ENCODE measurements at places on chromosomes 5 and 9. TPM values are rescaled to one million over a fixed set of nuclear protein-coding genes. Genes with fewer than 3 reads are reported as not detected.

The TAF9 gene
- 31.2 TPM for total RNA-seq

GRCh38 chr5:111572561-111572960, 60.2 kb upstream of the STARD4 start:
- no peak for DNase-seq

The HAVCR2 gene
- 5.7 TPM for total RNA-seq

DNA sequence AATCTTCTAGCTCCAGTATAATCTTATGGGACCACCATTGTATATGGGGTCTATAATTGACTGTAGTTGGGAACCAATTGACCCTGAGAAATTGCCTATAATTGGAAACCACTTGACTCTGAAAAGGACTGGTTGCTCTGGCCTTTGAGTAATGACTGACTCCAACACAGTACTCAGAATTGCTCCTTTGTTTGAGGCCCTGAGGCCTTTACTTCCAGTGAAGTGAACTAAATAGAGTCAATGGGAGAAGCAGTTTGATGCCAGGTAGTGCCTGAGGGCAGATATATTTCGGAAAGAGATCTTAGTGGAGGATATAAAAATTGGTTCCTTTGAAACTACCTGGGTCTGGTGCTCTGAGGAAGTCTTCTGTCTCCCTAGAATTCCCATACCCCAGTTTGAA, 16.0 kb upstream of the TMEM171 start:
- DNase-seq = no peak

The MAML1 gene
- 15.3 TPM for total RNA-seq

The ARID3C gene
- total RNA-seq = not detected

- peak; percentile 84 for DNase-seq
Observed at GRCh38 chr9:137114613-137115393, at the start of gene DPP7. Gene DPP7, minus strand, starts transcription at chr9:137114733. Its CDS starts 20 bp downstream, at chr9:137114713.

DNA sequence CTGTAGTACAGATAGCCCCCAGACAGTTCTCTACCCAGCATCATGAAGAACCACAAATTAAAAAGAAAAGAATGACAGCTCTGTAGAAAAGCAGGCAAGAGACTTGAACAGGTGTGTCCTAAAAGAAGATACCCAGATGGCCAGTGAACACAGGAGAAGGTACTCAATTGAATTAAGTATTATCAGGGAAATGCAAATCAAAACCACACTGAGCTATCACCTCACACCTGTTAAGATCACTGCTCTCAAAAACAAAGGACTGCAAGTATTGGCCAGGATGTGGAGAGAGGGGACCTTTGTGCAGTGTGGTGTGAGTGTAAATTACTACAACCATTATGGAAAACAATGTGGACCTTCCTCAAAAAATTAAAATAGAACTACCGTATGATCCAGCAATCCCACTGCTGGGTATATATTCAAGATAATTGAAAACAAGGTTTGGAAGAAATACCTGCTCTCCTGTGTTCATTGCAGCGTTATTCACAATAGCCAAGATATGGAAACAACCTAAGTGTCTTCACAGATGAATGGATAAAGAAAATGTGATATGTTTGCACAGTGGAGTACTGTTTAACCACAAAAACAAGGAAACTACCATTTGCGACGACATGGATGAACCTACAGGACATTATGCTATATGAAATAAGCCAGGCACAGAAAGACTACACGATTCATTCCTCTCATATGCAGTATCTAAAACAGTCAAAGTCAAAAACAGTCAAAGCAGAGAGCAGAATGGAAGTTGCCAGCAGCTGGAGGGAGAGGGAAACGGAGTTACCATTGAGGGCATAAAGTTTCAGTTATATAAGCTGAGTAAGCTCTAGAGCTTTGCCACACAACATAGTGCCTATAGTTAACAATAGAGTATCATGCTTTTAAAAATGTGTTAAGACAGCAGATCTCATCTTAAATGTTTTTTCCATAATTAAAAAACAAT, 102.6 kb downstream of the WNK2 start:
- DNase-seq = no peak

DNA sequence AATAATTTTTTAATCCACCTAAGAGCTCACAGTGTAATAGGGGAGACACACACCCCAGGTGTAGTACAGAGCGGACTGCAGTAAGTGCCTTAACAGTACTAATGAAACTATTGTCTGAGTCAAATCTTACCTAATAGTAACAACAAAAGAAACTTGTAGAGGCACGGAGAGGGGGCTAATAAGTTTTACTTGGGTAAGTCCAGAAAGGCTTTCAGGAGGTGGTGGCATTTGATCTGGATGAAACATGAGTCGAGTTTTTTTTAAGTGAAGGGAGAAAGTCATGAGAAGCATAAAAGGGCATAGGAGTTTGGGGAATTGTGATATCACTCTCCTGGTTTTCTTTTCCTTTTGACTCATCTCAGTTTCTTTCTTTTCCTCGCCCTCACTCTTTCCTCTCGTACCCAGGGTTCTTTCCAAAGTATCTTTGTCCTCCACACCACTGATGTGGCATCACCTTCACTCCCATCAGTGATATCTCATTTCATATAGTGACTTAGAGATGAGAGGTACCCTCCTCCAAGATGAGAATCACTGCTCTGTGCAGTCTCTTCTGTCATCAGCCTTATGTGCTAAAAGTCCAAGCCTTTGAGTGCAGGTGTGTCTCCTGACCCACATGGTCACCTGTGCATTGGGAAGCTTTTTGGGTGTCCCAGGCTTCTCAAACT, 2.0 kb downstream of the CTNNA1 start:
- no peak for DNase-seq

DNA sequence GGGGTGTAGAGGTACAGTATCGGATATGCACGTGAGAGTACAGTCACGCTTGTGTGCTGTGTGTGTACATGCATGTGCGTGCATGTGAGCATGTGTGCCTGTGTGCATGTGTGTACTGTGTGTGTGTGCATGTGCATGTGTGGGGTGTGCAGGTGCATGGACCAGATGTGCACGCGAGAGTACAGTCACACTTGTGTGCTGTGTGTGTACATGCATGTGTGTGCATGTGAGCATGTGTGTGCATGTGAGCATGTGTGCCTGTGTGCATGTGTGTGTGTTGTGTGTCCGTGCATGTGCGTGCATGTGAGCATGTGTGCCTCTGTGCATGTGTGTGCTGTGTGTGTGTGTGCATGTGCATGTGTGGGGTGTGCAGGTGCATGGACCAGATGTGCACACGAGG, 10.3 kb downstream of the SLC6A19 start:
- DNase-seq = no peak

The ADAM19 gene
- 19.0 TPM for total RNA-seq

The DMRTA1 gene
- 0.26 TPM for total RNA-seq

DNA sequence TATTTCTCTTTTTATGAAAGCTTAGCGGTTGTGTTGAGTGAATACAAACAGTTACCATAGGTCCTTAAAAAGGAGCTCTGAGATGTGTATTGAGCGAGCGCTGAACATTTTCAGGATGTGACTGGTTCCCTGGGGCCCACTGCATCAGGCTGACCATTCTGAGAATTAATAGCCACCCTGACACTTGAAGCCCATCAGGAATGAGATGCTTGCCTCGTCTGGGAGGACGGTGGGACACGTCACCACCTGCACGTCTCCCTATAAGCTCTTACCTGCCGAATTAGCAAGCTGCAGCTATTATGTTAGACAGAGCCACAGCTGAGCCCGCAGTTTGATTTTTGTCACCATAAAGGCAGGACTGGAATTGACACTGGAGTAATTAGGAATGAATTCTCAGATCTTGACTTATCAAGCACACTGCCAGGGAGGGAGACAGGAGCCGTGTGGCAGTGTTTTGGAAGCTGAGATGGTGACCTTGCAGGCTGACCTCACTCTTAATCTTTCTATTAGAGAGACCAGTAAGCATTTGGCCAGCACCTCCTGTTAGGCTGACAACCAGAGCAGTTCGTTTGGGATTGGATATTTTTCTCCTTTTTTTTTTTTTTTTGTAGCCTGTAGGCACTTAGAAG, 373.1 kb upstream of the WWC1 start:
- DNase-seq = no peak

The FOXD4L6 gene
- not detected for total RNA-seq

The ZNF879 gene
- 4.8 TPM for total RNA-seq

DNA sequence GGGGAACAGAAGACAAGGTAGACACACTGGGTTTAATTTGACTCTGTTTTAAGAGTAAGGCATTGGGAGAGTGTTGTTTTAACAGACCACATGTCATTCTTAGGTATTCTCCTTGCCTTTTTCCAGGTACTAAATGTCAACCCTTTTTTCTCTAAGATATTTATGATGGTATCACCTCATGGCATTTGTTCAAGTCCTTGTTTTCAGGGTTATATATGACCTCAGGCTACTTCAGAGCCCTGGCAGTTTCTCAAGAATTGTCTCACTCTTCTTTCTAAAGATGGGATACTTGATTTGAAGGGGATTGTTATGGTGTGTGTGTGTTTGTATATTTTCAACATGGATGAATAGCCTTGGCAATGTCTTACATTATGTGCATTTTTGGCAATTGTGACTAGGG, 131.1 kb upstream of the ACTBL2 start:
- no peak for DNase-seq

The SPAG8 gene
- total RNA-seq = 1.9 TPM

The DTWD2 gene
- 8.4 TPM for total RNA-seq

The GDF9 gene
- not detected for total RNA-seq

DNA sequence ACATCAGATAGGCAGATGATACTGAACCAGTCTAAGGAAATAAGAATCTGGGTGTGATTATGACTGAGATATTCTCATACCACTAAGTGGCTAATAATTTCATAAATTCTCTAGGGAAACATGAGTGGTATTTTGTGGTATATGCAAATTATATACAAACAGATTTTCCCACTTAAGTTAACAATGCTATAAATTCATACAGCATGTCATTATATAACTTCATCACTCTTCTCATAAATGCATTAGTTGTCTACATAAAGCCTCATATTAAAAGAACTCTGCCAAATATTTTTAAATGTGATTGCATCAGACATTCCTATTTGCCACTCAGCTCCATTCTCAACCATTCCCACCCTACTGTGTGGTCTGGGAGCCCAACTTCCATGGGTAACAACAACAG, 226.5 kb downstream of the TLE1 start:
- no peak for DNase-seq

The FOXD4L5 gene
- not detected for total RNA-seq

- DNase-seq = no peak
Observed at GRCh38 chr9:19642256-19642655, 146.6 kb downstream of the SLC24A2 start.

DNA sequence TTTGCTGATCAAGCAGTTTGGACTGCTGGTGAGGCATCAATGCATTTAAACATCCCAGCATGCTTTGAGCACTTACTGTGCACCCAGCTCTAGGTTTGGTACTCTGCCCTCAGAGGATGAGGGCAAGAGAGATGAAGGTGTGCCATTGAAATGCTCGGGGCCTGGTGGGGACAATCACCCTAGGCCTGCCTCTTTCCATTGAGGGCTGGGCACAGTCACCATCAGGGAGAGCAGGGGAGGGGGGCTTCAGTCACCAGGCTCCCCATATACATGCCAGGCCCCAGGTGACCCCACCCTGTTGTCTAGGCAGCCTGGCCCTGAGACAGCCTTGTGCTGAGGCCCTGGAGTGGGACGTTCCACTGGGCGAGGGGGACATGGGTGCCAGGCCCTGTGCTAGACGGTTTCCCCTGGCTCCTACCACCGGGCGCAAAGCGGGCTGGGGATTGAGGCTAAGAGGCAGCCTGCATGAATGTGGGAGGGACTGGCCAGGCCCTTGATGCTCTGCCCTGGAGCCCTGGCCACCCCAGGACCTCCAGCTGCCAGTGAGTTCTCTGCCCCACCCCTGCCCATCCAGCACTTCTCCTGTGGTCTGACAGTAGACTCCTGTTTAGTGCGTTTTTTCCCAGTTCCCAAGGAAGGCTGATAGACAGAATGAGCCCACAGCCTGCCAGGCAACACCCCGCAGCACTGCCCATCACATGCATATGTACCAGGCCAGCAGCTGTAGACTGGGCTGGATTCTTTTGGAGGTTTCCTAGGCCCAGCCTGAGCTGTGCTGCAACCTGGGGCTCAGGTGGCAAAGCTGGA, 18.9 kb downstream of the TCF7 start:
- peak; percentile 18 for DNase-seq

- no peak for DNase-seq
Observed at GRCh38 chr5:95032801-95033200, 252.1 kb downstream of the MCTP1 start.

- DNase-seq = no peak
Observed at GRCh38 chr9:35448496-35448895, 41.4 kb upstream of the RUSC2 start.

GRCh38 chr5:143635888-143636287, 176.1 kb upstream of the HMHB1 start:
- DNase-seq = no peak

DNA sequence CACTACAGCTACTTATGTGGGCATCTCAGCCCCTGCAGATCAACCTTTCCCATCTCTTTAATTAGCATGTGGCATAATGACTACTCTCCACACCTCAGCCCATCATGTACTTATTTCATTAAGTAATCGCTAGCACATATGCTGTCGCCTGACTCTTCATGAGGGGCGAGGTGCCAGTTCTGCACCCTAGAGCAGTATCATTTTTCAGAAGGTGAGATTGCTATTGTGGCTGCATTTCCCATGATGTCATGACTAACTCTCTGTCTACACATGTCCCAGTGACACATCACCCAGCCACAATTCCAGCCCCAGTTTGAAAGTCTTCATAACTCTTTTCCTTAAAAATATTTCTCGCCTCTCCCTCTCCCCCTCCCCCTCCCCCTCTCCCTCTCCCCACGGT, 7.6 kb upstream of the F2RL1 start:
- DNase-seq = no peak

The ADAMTSL1 gene
- total RNA-seq = 3.8 TPM

- DNase-seq = no peak
Observed at GRCh38 chr5:67896311-67896929, 319.1 kb upstream of the PIK3R1 start.

The CIZ1 gene
- 67.1 TPM for total RNA-seq

DNA sequence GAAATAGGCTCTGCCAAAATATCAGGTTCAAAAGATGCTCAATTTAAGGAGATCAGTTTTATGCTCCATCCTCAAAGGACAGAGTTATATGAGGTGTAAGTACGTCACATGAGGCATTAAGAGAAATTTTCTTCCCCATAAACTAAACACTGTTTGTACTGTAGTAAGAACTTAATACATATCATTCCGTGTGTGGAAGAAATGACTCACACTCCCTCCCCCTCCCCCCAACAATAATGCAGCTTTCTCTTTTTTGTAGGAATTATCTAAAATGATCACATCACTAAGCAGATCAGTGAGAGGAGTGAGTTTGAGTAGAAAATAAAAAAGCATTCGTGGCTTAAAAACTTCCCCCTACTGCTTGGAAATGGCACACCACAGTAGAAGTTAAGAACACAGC, 2.2 kb downstream of the CDH12 start:
- DNase-seq = no peak

DNA sequence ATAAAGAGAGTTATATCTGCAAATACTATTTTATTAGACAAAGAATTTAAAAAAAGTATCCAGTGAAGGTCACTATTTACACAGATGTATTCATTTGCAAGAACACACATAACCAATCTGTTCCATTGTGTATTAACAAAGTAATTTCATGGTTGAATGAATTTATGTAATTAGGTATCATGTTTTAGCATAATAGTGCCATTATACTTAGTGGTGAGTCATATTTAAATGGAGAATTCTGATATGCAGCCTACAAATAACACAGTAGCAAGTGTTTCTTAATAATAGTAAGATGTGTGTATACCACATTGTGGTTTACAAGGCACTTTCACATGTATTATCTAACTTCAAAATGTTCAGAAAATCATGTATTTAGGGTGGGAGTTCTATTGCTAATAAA, 1028.5 kb upstream of the ACO1 start:
- no peak for DNase-seq

Measured in left cardiac atrium (tissue), 4 donors.